ENCODE measurements at places on chromosomes 7 and 10. TPM values are rescaled to one million over a fixed set of nuclear protein-coding genes. Genes with fewer than 3 reads are reported as not detected.

GRCh38 chr7:27150568-27151340 lies 1.6 kb downstream of the HOXA3 start:
- peak; percentile 88 for DNase-seq

GRCh38 chr10:70592746-70593512 lies 9.6 kb downstream of the PRF1 start:
- no peak for DNase-seq

GRCh38 chr7:122881324-122881723 lies 4.9 kb downstream of the CADPS2 start:
- DNase-seq, result no peak

GRCh38 chr7:36945612-36946400 lies 221.5 kb upstream of the AOAH start:
- DNase-seq, result no peak

C10orf67 gene
- polyA plus RNA-seq, result not detected

- no peak for DNase-seq
Observed at GRCh38 chr7:11557627-11558026, 274.4 kb downstream of the THSD7A start.

- no peak for DNase-seq
Observed at GRCh38 chr10:117537904-117538524, 4.5 kb upstream of the EMX2 start.

- peak; percentile 27 for DNase-seq
Observed at GRCh38 chr7:10889266-10889898, 84.3 kb upstream of the PHF14 start.

DNA sequence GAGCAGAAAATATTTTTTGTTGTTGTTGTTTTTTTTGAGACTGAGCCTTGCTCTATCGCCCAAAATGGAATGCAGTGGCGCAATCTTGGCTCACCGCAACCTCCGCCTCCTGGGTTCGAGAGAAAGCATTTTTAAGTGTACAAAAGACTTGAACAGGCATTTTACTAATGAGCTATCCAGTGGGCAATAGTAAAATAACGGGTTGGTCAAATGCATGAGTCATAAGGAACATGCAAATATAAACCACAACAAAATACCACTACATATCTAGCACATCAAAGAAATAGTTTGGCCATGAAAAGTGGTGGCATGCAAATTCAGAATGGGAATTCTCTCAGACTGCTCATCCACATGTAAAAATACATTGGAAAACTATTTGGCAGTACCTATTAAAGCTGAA lies 71.7 kb upstream of the TMEM106B start:
- DNase-seq, result no peak

DDC gene
- not detected for polyA plus RNA-seq

BTBD16 gene
- polyA plus RNA-seq, result 0.39 TPM

CCDC146 gene
- 7.6 TPM for polyA plus RNA-seq

- no peak for DNase-seq
Observed at GRCh38 chr7:22406715-22407114, 49.8 kb upstream of the RAPGEF5 start.

GRCh38 chr10:92727141-92727540 lies 37.4 kb downstream of the HHEX start:
- DNase-seq, result no peak

SYT15 gene
- polyA plus RNA-seq, result 4.4 TPM

ASCC1 gene
- 22.8 TPM for polyA plus RNA-seq

DNA sequence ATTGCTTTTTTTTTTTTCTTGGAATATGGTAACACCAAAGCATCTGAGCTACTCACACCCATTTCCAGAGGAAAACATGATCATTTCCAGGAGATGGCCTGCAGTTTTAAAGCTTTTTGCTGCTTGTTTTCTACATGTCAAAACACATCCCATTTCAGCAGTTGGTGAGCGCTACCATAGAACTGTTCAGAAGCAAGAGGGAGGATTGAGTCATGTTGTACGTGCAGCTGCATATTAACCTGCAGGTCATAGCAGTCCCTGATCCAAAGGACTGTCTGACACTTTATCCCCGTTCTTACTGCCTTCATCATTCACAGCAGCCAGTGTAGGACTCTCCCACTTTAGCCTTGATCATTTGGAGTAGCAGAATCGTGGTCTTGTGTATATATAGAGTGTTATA lies 124.6 kb downstream of the AUTS2 start:
- DNase-seq, result no peak

GRCh38 chr10:15163253-15163828 lies 5.2 kb downstream of the NMT2 start:
- no peak for DNase-seq

GRCh38 chr7:31885171-31885570 lies 185.0 kb downstream of the PDE1C start:
- no peak for DNase-seq

GRCh38 chr10:91879515-91880170 lies 29.6 kb downstream of the FGFBP3 start:
- DNase-seq, result no peak

HSPA12A gene
- 8.0 TPM for polyA plus RNA-seq
